ENCODE measurements at places on chromosomes 3 and 15.

GRCh38 chr3:129676985-129677384 is 70.5 kb upstream of the PLXND1 start:
- ATAC-seq = no peak

GRCh38 chr15:67508407-67508806 is 12.5 kb upstream of the C15orf61 start:
- no peak for ATAC-seq

GRCh38 chr3:143849854-143850549 is 1.7 kb upstream of the SLC9A9 start:
- peak; percentile 64 for ATAC-seq

GRCh38 chr3:52428151-52429005 is 16.5 kb downstream of the SEMA3G start:
- ATAC-seq = peak; percentile 96

Data from motor neuron (in vitro differentiated cells).